Activated CD8-positive, alpha-beta memory T cell treated with anti-CD3 and anti-CD28 coated beads for 1 hour (primary cell): ENCODE measurements at places on chromosomes 2 and 18.

DNA sequence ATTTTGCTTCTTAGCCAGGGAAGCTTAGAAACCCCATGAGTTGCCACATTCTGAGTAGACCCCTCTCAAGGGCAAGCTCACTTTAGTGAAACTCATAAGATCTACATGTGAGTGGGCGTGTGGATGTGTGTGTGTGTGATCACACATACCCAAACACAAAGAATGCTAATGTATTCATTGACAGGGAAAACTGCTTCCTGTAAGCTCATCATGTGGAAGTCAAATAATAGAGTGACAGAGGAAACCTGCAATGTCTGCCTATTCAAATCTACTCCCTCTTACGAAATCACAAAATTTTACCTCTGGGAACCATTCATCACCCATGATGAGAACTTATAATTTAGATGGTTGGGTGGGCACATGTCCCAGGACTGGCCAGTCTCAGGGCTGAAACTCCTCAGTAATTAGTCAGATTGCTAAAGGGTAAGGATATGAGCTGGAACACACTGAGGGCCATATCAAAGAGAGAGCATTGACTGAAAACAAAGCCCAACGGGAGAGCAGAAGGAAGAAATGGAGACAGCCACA lies 94.5 kb upstream of the CCDC150 start:
- no peak for DNase-seq

DNA sequence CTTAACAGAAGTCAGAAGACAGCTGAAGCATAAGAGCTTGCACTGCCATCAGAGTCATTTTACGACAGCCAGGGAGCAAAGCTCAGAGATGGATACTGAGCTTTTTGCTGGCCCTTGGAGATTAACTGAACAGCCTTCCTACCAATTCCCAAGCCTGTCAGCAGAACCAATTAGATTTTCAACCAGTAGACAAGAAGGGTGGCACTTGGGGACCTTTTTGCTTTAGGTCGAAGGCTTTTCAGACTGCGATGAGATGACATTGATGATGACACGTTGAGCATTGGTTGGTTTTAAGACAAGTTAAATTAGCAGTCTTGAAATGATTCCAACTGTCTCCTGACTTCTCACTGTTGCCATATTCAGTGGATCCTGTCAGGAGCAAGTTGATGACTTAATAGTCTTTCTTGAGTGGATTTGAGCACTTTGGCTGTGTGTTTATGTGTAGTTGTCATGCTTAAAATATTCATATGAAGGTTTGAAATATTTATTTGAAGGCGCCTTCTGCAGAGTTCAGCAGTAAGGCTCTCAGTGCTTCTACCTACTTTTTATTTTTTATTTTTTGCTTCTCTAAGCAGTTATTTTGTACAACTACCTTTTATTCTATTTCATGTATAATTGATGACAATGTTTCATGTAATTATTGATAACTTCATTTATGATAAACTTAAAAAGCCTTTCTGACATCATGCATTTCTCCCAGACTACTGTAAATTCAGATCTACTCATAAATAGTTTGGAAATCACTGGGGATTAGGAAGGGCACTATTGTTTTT lies 256.7 kb downstream of the CAMKMT start:
- no peak for DNase-seq

DNA sequence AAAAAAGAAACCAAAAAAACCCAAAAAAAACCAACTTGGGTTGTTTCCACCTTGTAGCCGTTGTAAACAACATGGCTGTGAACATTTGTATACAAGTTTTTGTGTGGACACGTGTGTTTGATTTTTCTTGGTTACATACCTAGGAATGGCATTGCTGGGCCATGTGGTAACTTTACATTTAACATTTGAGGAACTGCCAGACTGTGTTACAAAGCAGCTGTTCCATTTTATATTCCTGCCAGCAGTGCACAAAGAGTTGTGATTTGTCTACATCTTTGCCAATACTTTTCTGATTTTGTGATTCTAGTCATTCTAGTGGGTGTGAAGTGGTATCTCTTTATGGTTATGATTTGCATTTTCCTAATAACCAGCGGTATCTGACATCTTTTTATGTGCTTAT lies 22.5 kb downstream of the LPIN1 start:
- DNase-seq, result no peak

DNA sequence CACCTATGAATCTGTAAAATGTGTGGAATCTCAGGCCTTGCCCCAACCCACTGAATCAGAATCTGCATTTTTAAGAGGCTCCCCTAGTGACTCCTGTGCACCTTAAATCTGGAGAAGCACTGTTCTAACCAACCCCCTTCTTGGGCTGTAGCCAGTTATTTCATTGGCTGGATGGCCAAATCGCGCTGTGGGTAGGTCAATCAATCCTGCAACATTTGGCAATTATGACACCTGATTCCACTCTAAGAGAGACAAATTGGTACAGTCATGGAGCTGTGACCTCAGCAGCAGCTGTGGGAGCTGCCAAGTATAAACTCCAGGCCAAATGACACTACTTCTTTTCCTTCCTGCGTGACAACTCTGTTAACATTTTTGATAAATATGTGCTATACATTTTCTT lies 208.7 kb downstream of the CLIP4 start:
- DNase-seq, result no peak

- no peak for DNase-seq
Observed at GRCh38 chr2:100623033-100623715, 60.4 kb downstream of the PDCL3 start.

- no peak for DNase-seq
Observed at GRCh38 chr2:187709065-187709464, 154.8 kb upstream of the TFPI start.

DNA sequence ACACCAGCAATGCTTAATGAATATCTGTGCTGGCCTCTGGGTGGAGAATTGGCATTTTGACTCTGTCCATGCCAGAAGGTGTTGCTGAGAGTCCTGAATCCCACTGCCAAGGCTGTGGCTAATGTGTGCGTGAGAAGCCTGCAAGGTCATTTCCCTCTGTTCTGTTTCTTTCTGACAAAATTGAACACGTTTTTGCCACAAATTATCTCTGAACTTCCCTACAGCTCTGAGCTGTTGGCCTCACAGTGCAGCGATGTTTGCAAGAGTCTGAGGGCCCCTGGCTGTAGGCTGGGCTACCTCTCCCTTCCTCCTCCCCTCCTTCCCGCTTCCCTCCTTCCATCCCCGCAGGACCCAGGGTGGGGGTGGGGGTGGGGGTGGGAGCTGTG lies 154.1 kb upstream of the HS6ST1 start:
- DNase-seq, result no peak

DNA sequence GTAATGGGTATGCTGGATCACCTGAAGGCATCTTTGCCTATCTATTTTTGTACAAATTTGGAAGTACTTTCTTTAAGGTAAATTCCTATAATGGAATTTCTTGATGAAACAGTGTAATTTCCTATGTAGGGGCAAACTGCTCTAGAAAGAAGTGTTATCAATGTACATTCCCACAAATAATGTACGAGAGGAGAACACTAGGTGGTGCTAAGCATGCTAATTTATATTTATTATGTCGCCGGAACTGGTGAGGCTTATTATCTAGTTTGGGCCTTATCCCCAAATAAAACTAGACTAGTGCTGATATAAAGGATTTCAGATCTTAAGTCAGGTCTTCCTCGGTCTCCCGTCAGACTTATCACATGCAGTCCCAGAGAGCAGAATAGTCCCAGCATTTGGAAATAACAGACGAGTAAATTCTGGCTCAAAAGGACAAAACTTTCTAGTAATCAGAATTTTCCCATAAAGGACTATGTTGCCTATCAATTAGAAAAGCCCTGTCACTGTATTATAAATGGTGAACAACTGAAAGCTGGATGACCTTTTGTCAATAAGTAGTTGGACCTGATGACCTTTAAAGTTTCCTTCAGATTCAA lies 86.9 kb upstream of the RBBP8 start:
- no peak for DNase-seq

DNA sequence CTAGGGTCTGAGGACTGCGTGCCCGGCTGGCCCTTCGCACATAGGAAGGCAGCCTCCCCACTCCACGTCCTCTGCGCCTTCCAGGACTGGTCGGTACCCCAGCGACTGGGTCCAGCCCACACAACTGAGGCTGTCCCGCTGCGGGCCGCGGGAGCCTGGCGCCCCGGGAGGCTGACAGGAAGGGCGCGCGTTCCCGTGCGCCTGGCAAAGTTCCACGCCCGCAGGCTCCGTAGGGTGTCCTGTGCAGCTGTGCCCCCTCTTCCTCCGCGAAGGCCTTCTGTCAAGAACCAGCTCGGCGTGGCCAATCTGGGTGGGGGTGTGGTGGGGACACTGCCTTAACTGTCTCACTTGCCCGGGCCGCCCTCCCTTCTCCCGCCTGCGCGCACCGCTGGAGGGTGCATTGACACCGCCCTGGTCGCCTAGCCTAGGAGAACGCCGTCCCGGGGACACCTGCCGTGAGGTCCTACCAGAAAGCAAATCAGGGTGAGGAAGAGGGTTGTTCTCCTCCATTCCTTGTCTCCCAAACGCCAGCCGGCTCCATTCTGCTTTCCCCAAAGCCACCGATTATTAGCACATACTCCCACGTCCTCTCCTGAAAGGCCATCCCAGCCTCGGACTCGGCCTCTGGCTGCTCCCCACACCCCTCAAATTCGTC lies 618 bp upstream of the LYPD1 start:
- no peak for DNase-seq

GRCh38 chr2:15965564-15966019 lies 25.2 kb downstream of the MYCN start:
- peak; percentile 11 for DNase-seq

GRCh38 chr18:65752625-65753325 lies 2.0 kb downstream of the CDH7 start:
- DNase-seq, result no peak

- DNase-seq, result no peak
Observed at GRCh38 chr2:30382995-30383394, 64.1 kb upstream of the LCLAT1 start.

DNA sequence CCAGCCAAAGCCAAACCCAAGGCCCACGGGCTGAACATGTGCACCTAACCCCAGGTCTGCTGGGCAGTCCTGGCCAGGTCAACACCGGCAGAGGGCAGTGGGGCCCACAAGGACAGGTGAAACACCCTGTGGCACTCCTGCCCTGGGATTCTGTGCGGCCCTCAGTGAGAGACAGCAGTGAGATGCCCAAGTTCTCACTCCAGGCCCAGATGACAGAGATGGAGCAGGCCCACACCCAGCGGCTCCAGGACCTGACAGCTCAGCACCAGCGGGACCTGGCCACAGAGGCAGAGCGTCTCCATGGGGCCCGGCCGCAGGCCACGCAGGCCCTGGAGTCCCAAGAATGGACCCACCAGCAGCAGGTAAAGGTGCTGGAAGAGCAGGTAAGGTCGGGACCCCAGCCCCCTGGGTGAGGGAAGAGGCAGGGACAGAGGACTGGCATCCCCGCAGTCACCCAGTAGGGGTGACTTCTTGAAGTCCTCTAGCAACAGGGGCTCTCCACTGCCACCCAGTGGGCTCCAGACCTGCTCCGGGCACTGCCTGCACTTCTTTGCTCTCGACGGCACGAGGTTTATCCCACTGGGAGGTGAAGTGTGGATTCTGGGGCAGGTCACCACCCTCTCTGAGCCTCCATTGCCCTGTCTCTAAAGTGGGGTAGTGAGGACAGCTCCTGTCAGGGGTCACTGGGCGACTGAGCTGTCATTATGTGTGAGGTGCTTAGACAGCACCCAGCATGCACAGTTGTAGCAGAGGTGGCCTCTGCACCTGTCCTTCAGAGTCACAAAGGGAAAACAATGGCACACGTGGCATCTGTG lies 8.8 kb upstream of the SNED1 start:
- no peak for DNase-seq

- no peak for DNase-seq
Observed at GRCh38 chr2:187900021-187900420, 345.8 kb upstream of the TFPI start.

- no peak for DNase-seq
Observed at GRCh38 chr2:173119069-173119807, 43.6 kb downstream of the MAP3K20 start.

DNA sequence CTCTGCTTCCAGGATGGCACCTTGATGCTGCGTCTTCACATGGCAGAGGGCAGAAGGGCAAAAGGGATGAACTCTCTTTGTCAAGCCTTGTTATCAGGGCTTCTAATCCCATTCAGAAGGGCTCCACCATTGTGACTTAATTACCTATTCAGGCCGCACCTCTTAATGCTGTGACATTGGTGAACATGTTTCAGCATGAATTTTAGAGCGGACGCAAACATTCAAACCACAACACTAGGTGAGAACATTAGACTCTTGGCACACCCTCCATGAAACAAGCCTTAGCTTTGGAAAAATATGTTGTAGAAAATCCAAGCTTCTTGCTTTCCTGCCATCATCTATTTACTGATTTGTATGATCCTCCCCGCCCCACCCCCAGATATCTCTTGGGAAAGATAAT lies 17.9 kb downstream of the DAW1 start:
- no peak for DNase-seq

DNA sequence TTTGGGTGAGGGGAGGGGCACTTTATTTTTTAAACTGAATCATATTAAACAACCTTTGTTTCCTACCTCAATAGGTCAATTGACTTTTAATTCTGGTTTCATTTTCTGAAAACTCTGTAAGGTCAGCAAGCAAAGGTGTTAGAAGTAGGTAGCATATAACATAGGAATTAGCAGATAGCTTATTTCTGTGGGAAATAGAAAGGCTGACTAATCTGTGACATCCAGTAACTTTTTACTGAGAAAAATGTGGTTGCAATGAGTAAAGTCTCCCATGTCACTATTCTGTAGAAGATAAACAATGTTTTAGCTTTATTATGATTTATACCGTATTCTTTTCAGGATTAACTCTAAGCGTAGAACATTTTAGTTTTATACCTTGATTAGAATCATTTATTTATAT lies 240.4 kb downstream of the PLCL1 start:
- DNase-seq, result no peak

- DNase-seq, result no peak
Observed at GRCh38 chr2:173982918-173983317, 17.7 kb upstream of the SP3 start.

DNA sequence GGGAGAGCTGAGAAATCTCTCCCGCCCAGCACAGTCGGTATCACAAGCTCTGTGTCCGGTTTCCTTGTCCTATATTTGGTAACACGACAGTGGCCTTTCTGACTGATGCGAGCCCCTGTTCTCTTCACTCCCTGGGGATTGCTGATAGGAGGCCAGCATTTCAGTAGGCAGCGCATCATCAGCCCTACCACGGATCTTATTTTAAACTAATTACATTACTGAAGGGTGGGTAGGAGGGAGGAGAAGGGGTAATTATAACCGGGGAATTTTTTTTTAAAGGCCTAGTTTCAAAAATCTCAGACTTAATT lies 125.6 kb upstream of the LGALSL start:
- no peak for DNase-seq

DNA sequence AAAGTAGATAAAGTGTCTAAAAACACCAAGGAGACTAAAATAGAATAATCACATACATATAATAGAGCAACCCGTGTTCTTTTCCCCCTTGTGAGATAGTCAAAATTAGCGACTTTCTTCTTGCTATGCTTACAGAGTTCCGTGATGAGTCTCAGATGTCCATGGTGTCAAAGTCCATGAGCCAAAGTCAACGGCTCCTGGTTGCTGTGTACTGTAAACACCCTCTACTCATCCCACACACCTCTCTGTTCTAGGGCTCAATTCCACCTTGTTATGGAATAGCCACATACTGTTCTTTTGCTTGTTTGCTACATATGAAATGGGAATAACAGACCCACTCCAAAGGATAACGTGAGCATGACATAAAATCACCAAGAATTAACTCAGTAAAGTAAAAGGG lies 52.5 kb downstream of the GAREM1 start:
- DNase-seq, result no peak
